Effector CD4-positive, alpha-beta T cell (primary cell): ENCODE measurements at places on chromosomes 1 and 21.

DNA sequence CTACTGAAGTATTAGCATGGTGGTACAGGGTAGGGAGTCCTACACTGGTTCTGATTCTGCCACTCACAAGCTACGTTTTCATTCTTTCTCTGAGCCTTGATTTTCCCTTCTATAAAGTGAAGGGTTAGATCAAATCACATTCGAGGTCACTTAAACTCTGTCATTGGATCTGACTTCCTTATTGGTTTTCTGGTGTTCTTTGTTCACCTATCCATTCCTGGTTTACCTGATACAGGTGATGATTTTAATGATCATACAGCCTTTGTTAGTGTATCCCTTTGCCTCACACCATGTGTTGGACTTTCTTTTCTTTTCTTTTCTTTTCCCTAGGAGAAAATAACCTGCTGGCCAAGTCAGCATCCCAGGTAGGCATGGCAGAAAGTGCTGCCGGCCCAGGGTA, 74.8 kb downstream of the NOS1AP start:
- no peak for DNase-seq

DNA sequence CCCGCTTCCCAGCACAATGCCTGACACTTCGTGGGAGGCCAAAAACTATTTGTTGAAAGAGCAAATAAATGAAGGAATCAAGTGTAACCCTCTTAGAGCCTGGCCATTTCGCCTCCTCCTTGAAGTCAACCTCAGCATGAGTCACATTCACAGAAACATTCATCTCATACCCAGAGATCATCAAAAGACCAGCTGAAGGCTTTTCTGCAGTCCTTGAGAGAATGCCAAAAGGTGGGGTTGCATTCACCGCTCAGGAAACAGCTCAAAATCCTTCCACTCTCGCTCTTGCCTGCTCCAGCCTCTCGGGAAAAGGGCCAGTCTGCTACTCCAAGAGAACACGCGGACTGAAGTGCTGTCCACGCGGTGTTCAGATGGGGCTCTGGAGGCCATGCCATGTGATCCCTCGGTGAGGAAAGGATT, 90.0 kb downstream of the VWA5B1 start:
- DNase-seq = no peak

GRCh38 chr1:65991694-65992093, 199.0 kb downstream of the PDE4B start:
- DNase-seq = no peak

DNA sequence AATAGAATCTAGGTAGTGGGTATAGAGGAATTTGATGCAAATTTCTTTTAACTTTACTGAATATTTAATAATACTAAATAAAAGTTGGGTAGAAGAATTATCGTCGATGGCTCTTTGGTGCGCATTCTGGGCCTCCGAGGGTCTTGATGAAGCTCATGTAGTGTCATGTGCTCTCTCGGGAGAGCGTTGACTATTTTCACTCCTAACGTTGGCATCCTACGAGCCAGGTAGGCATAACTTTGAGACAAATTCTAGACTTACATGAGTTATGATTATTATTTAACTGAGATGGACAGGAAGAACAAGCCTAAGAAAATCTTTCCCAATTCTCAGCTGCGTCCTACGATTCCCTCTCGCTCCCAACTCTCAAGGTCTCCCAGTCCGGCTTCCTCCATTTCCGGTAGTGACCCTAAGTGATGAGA, 550 bp upstream of the PCAT6 start:
- DNase-seq = no peak

DNA sequence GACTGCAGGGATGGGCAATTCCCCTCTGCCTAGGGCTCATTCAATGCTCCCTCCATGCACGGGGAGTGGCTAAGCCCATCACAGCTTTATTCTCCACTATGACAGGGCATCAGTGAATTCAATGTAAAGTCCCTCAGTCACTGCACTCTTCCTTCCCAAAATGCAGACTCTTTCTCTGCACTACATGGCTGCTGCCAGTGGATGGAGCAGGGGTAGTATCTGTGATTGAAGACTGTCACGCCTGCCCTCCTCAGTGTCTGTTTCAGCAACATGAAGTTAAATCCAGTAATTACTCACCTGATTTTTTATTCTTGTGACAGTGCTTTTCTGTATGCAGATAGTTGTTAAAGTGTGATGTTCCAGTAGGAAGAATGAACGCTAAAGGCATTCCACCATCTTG, 1323.2 kb downstream of the AMY1C start:
- DNase-seq = no peak

GRCh38 chr1:5466487-5466886, 525.7 kb downstream of the NPHP4 start:
- DNase-seq = no peak

DNA sequence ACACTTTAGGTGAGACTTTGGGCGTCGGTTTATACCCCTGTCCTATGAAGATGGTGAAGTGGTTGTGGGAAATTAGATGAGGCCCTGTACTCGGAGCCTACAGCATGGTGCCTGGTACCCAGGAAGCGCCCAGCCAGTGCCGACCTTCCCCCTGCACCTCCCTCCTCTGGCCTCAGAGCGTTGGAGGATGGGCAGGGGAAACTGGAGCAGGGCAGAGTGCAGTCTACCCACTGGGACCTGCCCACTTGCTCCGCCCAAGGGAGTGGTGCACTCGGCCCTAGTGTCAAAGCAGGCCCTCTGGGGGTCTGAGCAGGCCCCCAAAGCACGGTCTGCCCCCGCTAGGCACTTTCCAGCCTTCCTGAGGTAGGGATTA, 13.0 kb upstream of the TTC22 start:
- no peak for DNase-seq
